ENCODE measurements at places on chromosomes 11 and 22.

DNA sequence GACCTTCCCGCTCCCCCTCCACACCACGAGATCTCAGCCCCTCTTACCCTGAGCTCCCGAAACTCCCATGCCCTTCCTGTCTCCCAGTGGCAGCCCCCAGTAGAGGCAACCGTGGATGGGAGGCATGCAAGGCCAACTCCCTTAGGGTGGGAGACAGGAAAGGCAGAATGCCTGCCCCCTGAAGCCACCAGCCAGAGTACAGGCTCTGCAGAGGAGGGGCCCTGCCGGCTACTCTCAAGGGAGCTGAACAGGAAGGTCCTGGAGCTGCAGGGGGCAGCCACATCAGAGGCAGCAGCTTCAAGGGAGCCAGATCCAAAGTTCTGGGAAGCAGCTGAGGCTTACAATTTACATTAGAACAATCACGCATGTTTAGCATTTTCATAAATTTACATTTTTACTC, 38.3 kb downstream of the PDE2A start:
- DNase-seq = no peak

DNA sequence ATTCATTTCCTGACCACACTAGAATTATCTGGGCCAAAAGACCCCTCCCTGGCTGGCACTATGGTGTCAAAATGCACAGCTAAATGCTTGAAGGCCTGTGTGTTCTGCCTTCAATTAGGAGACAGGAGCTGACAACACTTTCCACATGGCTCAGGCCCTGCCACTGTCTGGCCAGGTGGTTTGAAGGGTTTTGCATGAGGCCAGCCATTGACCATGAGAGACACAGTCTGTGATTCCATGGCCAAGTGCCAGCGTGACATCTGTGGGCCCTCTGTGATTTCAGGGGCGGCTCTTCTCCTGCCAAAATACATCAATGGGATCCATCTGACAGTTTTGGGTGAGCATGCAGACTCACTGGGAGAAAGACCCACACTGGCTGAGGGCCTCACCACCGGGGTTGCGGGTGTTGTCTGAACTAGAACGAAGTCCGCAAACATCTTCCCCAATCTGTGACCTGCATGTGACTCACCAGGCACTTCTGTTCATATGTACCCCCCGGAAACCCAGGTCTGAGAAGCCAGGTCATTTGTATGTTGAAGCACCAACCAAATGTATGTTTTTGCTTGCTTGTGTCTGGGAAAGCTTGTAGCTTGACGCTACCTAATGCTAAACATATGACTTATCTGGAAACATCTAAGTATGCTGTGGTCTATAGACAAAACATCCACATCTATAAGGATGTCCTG, 20.7 kb upstream of the NAV2 start:
- no peak for DNase-seq

- no peak for DNase-seq
Measured at GRCh38 chr22:31627223-31627731, 34.7 kb downstream of the PISD start.

- DNase-seq = no peak
Measured at GRCh38 chr11:119370486-119371046, 10.9 kb downstream of the USP2 start.

- no peak for DNase-seq
Measured at GRCh38 chr11:130706572-130706971, 209.7 kb downstream of the SNX19 start.

GRCh38 chr11:70796648-70797227, 398.4 kb downstream of the CTTN start:
- no peak for DNase-seq

Data from CD4-positive, alpha-beta T cell treated with Interleukin-17A for 4 hours (primary cell).